ENCODE measurements at places on chromosomes 11 and 22. TPM values are rescaled to one million over a fixed set of nuclear protein-coding genes. Genes with fewer than 3 reads are reported as not detected.

SF3A1 gene
- total RNA-seq, result 78.3 TPM

NXPE2 gene
- total RNA-seq, result not detected

YAP1 gene
- total RNA-seq, result 232 TPM

GRAMD1B gene
- total RNA-seq, result 4.9 TPM

FAT3 gene
- 9.6 TPM for total RNA-seq

ACTN3 gene
- total RNA-seq, result not detected

TECTA gene
- 1.2 TPM for total RNA-seq

HOATZ gene
- not detected for total RNA-seq

GVQW3 gene
- total RNA-seq, result 1.2 TPM

Measured in vagina (tissue), 2 donors.